Gastroesophageal sphincter (tissue), 4 donors: ENCODE measurements at places on chromosomes 4 and X. TPM values are rescaled to one million over a fixed set of nuclear protein-coding genes. Genes with fewer than 3 reads are reported as not detected.

DNA sequence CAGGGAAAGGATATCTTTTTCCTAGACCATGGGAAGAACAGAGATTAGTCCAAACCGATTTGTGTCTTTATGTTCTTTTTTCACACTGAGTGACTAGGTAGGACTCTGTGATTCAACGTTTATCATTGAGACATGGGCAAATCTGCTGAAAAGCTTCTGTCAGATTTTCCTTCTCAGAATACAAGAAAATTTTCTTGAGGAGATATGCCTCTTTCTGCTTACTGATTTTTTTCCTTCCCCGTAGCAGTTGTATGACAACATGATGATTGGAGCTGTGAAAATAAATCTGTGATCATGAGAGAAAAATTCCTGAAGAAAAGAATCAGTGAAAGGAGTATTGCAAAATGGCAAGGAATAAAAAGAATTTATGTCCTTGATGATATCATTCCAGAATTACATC is 130.6 kb upstream of the FAT4 start:
- no peak for ATAC-seq

- no peak for ATAC-seq
Observed at GRCh38 chr4:79513576-79513975, 105.5 kb upstream of the GK2 start.

DNA sequence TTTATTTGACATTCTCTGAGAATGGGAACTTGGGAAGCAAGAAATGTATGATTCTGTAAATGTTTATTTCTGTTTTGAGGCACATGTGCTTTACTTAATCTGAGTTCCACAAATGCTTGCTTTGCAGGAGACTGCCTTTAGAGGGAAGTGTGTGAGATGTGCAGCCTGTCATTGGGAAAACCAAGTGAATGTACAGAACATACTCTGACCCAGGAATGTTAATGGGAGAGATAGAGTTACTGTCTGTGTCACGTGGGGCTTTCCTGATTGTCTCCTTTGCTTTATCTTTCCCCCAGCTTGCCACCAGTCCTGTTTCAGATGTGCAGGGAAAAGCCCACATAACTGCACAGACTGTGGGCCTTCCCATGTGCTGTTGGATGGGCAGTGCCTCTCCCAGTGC is 218.6 kb upstream of the ANXA3 start:
- ATAC-seq, result no peak

DNA sequence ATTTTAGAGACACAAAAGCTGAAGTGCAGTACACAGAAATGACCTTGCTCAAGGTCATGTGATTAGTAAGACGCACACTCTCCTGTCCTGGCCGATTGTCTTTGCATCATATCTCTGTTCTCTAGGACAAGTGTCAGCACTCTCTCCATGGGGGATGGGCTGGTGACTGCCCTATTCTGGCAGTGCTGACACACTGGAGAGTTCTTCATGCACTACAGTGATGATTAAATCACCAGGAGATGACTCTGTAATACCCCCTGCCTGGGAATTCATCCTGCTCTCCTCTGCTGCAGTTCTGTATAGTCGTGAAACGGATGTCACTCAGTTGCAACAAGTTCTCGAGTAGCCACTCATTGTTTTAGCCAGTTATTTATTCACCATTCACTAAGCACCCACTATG is 5.3 kb upstream of the SHISA3 start:
- ATAC-seq, result no peak

DNA sequence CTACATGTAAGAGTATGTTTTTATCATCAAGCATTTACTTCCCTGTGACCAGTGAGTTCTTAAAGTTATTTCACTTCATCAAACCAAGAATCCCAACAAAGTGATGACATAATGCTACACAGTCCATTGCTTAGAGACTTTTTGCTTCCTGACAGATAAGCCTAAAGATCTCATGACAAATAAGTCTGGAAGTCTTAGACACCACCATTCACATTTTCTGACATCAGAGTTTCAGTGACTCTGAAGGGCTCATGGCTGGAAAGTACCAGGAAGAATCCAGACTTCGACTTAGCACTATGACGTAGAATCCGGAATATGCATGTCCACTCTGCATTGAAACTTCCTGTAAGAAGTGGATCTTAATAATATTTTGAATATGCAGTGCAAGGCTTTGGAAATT is 53.7 kb downstream of the CLDN22 start:
- no peak for ATAC-seq

- ATAC-seq, result no peak
Observed at GRCh38 chr4:28444886-28445496, 1584.3 kb downstream of the STIM2 start.

- ATAC-seq, result no peak
Observed at GRCh38 chr4:42995343-42995944, 102.9 kb downstream of the GRXCR1 start.

DNA sequence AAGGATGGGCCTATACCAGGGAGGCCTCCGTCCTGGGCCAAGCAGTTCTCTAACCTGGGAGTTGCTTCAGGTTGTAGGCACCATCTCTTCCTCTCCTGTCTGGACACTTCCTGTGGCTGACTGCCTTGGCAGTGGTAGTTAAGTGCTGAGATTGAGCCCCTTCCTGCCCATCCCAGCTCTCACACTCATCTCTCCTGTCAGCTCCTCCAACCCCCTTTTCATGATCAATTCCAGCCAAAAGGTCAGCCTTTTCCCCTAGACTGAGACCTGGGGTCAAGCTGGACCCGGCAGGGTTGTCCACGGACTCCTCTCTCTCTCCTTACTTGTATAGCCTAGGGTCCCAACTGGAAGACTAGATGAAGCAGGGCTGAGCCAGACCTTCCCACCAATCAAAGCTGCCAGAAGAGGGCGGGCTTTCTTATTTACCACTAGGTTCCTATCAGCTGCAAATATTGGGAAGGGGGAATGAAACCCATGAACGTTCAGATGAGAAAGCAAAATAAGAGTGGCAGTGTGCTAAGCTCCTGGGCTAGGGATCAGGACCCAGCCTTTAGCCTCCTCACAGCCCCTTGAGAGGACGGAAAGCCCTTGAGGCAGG is 34.5 kb downstream of the KDM5C start:
- no peak for ATAC-seq

GRCh38 chr4:164846566-164846965 is 30.4 kb upstream of the APELA start:
- no peak for ATAC-seq

- no peak for ATAC-seq
Observed at GRCh38 chrX:93538575-93538974, 134.8 kb downstream of the NAP1L3 start.

DNA sequence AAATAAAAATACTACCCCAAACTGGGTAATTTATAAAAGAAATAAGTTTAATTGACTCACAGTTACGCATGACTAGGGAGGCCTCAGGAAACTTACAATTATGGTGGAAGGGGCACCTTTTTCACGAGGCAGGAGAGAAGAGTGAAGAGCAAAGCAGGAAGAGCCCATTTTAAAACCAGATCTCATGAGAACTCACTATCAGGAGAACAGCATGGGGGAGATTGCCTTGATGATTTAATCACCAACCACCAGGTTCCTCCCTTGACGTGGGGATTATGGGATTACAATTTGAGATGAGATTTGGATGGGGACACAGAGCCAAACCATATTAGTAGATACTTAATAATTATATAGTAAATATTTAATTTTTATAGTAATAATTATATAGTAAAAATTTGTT is 10.1 kb downstream of the CISD2 start:
- no peak for ATAC-seq

GRCh38 chr4:8303485-8304281 is 34.1 kb downstream of the HTRA3 start:
- no peak for ATAC-seq

- no peak for ATAC-seq
Observed at GRCh38 chr4:182265881-182266280, 22.7 kb downstream of the TENM3 start.

DNA sequence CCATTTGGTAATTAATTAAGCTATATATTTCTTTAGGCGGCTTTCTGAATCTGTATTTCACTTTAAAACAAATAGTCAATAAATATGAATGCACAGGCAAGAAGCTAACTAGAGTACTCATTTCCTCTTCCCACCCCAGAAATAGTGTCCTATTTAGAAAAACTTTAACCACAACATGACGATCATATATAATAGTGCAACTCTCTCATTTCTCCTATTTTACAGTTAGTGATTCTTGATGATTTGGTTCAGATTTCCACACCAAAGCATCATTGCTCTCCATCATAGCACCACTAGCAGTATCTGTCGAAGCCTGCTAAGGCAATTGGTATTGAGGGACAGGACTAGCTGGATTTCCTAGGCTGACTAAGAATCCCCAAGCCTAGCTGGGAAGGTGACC is 184.0 kb upstream of the GALNTL6 start:
- ATAC-seq, result no peak

GRCh38 chr4:146401274-146401673 is 120.5 kb downstream of the SLC10A7 start:
- no peak for ATAC-seq

DNA sequence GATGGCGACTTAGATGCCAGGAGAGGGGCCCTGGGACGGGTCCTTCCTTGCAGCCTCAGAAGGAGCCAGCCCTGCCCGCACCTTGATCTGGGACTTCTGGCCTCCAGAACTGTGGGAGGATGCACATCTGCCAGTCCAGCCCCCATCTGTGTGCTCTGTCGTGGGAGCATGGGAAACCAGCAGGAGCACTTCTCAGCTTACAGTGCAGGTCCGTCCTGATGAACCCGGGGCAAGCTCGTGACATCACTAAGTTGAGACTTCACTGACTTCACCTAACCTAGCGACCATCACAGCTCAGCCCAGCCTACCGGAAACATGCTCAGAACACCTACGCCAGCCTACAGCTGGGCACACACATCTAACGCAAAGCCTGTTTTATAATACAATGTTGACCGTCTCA is 38.1 kb downstream of the ABLIM2 start:
- ATAC-seq, result no peak

DNA sequence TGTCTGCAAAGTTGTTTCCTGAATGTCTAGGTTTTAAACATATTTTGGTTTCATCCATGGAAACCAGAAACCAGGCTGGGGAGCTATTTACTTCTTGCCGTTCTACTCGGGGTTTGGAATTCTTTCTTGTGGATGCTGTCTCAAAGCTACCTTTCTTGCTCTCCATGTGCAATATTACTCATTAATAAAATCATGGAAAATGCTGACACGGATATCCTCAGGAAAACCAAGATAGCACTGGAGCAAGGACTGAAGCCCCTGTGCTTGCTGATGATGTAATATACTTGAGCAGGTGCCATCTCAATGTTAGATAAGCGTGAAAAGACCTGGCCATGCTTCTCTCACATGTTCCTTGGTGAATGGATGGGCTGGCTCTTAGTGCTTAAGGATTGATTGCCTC is 41.5 kb upstream of the HPF1 start:
- no peak for ATAC-seq

DNA sequence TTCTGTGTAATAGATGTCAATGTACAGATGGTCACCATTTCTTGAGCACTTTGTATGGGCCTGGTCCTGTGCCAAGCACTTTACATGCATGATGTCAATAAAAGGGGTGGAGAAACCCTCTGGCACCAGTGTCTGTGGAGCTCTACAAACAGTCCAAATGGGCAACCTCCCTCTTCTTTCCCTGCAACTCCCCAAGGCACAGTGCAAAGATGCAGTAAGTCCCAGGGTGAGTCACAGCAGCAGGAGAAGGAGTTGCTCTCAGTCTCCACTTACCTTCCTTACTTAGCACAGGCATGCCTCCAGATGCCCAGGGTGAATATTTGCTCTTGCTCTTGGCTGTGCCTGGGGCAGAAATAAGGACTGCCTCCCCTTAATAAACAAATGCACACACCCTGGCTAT is 4.3 kb downstream of the OCIAD2 start:
- no peak for ATAC-seq

- no peak for ATAC-seq
Observed at GRCh38 chrX:19758539-19758938, 128.9 kb downstream of the SH3KBP1 start.

- no peak for ATAC-seq
Observed at GRCh38 chrX:30935985-30936384, 46.9 kb upstream of the TAB3 start.

DNA sequence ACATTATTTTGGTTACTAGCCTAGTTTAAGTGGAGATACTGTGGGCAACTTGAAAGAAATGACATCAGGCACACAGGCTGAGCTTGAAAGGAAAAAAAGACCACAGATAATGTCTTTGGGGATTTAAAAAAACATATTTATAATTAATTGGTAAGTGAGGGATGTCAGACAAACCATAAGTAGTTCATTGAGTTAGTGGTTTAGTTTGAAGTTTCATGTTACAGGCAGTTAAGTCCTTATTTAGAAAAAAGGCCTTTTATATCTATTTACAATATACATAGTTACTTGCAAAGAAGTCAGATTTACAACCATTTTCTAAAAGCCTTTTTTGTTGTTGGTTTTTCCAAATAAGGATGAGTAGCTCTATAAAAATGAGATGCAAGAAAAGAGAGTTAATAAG is 89.2 kb downstream of the CDS1 start:
- no peak for ATAC-seq

DNA sequence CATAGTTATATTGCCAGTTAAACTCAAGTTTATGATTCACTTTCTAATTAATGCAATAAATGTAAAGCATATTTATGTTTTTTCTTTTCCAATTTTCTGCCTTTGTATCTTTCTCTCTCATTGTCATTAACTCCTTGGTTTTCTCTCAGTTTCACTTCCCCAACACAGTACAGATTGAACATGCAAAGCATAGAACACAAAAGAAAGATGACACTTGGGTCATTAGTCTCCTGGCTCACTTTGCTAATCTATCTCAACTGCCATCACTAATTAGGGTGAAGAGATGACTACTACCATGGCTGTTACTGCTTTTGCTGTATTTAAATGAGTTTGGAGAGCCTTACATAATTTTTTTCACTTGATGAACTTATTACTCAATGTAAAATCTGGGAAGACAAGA is 12.3 kb upstream of the NAA11 start:
- ATAC-seq, result no peak

DNA sequence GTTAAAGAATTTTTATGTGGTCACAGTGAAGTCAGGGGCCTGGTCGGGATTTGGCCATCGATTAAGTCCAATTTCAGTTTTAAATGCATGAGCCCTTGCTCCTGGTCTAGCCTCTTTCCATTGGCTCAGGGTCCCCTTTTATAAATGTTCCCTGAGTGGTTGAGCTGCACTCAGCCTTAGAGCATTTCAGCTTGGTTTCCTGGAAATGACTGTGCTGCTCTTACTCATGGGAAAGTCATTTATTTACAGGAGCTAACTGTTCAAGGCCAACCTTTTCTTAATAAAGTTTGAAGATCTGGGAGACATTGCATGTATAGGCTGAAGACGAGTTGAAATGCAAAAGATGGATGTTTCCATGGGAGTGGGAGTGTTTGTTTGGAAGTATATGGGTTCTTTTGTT is 98.8 kb upstream of the CLNK start:
- no peak for ATAC-seq

HOPX gene
- 31.7 TPM for total RNA-seq

SPATA4 gene
- total RNA-seq, result not detected

SPANXD gene
- not detected for total RNA-seq

ZIC3 gene
- not detected for total RNA-seq

SLC38A5 gene
- 5.0 TPM for total RNA-seq

SSX4B gene
- total RNA-seq, result 0.27 TPM

TMPRSS11E gene
- not detected for total RNA-seq

RIPPLY1 gene
- total RNA-seq, result not detected

WNK3 gene
- 4.3 TPM for total RNA-seq

GAGE12D gene
- not detected for total RNA-seq

FGF2 gene
- total RNA-seq, result 36.3 TPM

CENPVL1 gene
- not detected for total RNA-seq

PCDH18 gene
- total RNA-seq, result 51.2 TPM

CFI gene
- 6.8 TPM for total RNA-seq

TLR8 gene
- total RNA-seq, result 0.47 TPM

OR13H1 gene
- total RNA-seq, result not detected
